C1 segment of cervical spinal cord (tissue), 14 donors: ENCODE measurements at places on chromosomes 6 and 20.

DNA sequence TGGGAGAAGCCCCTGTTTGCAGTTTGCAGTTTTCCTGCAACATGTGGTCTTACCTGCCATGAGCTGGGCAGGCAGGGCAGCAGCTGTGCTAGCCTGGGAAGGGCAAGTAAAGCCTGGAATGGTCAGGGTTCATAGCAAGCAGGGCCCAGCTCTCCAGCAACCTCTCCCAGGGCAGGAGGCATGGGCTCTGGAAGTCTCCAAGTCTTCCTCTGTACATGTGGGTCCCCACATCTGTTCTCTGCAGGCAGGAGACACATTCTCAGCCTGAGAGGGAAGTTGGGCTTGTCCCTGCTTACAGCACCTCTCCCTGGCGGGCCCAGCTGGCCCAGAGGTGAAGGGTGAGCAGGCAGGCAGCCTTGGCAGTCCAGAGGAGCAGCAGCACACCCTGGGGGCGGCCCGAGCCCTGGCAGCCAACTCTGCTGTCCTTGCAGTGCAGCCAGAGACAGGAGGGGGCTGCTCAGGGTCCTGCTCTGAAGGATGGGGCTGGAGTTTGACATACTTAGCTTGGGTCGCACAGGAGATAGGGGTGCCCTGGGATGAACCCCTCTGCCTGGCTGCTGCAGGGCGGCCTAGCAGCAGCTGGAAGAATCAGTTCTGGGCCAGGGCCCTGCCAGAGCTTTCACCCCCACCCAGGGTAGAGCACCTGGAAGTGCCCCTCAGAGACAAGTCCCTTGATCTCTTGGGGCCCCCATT, 176.0 kb downstream of the MRPL14 start:
- no peak for DNase-seq

DNA sequence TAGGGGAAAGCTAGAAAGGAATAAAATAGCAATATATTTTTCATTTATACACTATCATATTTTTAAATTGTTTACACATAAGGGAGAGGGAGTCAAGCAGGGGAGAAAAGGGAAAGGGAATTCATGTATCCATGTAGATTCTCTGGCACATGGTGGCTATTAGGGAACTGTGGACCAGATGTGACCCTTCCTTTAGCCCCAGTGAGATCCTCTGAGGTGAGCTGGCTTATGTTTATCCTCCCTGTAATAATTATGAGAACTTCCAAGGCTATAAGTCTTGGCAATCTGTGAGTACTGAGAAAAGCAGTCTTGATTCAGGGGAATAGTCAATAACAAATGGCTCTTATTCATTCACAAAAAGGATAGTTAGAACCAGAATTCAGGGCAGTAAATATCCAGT, 42.6 kb downstream of the TSBP1 start:
- DNase-seq, result no peak

- DNase-seq, result no peak
Observed at GRCh38 chr6:16168858-16169257, 40.0 kb downstream of the MYLIP start.

- no peak for DNase-seq
Observed at GRCh38 chr6:100461917-100462705, 2.6 kb downstream of the SIM1 start.

DNA sequence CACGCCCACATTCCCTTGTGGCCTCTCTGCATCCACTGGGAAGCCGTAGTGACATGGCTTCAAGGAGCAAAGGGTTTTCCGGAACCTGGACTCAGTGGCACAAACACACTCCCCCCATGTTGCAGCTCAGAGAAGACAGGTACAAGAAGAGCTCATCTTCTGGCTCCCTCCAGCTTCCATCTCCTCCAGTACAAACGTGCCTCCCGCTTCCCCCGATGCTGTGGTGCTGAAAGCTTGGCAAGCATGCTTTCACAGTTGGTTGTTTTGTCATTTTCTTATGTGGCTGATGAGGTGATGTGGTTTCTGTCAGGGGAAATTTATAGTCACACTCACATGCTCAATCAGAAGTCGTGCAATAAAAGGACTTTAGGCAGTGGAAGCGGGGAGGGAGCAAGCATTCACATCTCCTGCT, 258.5 kb downstream of the KIF16B start:
- DNase-seq, result no peak

GRCh38 chr6:107736713-107737396, 87.3 kb downstream of the SCML4 start:
- DNase-seq, result no peak

DNA sequence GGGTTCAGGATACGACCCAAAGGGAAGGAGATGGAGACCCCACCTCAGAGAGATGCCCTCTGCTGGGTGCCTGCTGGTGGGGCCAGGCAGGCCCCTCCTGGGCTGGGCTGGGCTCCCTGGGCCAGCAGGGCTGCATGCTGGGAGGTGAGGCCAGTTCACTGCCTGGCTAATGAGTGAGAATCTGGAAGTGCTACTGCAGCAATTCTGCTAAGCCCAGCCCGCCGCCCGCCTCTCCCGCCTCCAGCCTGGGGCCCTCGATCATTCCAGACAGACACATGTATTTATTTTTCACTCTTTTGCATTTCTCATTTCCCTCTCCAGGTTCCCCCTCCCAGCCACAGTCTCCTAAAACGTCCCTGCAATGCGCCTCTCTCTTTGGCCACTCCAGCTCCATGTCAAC, 79.6 kb downstream of the CDH22 start:
- DNase-seq, result no peak

DNA sequence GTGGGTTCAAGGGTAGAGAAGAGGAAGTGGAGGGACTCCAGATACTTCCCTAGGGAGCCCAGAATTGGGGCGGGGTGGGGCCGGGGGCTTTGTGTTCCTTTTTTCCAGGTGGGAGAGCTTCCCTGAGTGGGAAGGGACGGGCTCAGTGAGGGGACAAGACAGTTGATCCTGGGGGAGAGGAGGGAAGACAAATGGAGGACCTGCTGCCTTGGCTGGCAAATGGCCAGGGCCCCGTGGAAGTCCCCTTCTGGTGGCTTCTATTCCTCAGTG, 2.6 kb downstream of the CTSZ start:
- DNase-seq, result no peak

GRCh38 chr6:56934876-56935275, 20.0 kb upstream of the BEND6 start:
- no peak for DNase-seq

GRCh38 chr6:36697481-36697903, at the start of gene RAB44:
Gene RAB44 (plus strand): TSS chr6:36697826. CDS start chr6:36704236, 6,410 bp downstream.
- DNase-seq, result no peak

DNA sequence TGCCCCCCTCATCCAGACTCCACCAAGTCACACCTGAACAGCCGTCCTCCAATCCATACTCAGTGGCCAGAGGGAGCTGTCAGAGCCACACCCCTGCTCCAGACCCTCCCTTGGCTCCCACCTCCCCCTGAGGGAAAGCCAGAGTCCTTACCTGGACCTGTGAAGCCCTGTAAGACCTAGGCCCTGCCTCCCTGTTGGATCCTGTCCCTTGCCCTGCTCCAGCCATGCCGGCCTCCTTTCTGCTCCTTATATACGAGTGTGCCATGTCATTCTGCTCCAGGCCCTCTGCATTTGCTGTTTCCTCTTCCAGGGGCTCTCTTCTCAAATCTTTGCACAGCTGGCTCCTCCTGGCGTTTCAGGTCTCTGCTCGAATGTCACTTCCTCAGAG, 100.3 kb upstream of the MYL9 start:
- DNase-seq, result no peak

DNA sequence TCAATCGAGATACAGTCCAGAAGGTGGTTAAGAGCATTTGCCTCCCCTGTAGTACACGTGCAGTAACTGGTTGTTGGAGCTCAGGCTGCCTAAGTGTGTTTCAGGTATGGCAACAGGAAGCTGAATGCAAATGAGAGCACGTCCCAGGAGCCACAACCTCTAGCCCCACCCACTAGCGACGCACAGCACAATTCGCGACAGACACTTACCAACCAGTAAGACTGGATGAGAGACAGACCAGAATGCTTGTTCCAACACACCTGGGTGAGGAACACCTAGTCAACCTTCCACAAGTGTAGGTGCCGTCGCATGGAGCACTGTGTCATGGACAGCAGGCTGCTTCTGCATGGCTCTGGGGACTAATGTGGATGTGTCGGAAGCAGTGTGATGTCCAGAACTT, 7.2 kb upstream of the SERPINB1 start:
- no peak for DNase-seq

DNA sequence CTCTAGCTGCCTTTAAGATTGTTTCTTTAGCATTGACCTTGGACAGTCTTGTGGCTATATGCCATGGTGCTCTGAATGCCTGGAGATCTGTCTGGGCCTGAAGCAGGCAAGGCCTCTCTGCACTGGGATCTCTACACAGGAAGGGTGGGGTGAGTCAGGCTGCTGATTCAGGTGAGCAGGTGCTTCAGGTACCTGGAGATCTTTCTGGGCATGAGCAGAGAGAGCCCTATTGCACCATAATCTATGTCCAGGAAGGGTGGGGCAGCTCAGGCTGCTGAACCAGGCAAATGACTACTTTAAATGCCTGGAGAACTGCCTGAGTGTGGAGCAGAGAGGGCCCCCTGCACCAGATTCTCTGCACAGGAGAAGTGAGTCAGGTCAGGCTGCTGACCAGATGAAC, 94.5 kb downstream of the TPBG start:
- DNase-seq, result no peak

DNA sequence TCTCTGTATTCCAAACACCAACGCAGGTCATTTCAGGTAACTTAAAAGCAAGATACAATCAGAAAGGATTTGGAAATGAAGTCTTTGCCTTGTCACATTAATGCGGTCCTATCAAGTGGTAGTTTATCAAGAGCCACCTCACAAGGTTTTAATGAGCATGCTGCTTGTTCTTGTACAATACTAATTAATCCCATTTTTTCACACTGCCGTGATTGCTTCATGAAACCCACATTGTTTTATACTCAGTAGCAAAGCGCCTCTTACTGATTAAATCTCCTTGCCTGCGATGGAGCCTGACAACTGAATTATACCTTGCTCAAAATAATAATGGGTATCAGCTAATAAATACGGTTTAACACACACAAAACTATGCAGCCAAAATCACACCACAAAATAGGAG, 234.1 kb upstream of the TSHZ2 start:
- DNase-seq, result no peak

DNA sequence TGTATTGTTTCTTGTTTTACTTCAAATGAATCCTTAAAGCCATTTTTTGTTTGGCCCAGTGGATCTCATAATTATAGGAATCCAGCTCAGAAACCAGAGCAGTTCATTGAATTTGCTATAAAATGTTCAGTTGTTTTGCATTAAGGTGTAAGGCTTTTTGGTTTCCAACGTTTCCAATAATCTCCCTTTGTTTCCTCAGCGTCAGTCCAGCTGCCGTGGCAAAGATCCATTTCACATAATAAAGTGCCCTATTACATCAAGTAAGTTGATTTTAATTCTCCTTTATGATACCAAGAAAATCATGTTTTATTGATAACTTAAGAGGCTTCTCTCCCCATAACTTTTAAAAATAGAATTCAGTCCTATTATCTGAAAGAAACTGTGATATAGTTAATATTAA, 472.6 kb downstream of the UTRN start:
- DNase-seq, result no peak
